GF-D8 (cell line): ENCODE measurements at places on chromosomes 12 and 14.
A peak's percentile ranks its signal among the peaks of the same experiment; 100 is the strongest.

GRCh38 chr14:50521912-50522341, 10.4 kb downstream of the MAP4K5 start:
- DNase-seq, result no peak

DNA sequence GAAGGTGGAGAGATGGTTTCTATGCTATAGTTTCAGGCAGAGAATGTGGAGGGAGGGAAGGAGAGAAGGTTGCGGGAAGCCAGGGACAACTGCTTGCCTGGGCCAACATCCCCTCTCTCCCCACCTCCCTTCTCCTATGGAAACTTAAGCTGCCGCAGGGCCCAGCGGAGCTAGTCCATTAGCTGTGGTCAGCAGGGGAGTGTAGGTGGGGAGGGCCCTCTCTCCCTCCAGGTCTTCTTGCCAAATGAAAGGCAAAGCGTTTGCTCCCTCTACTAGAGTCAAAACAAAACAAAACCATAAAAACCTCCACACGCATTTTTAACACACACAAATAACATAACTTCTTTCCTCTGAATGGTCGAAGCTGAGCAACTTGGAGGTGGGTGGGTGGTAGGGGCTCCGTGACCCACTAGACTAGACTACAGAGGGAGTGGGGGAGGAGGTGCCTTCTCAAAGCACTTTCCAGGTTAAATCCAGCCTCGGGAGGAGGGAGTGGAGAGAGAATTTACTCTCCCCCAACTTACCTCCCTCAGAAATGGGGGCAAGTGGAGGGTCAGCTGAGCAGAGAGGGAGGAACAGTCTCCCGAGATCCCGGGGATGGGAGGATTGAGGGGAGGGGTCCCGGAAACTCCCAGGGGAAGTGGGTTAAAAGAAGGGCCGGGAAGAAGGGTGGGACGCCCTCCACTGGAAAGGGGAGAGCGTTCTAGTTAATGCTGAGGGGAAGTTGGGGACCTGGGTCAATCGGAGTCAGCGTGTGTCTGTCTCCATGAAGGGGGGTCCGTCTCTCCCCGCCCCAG, 4.6 kb upstream of the CACNB3 start:
- no peak for DNase-seq

- no peak for DNase-seq
Measured at GRCh38 chr12:497501-498160, 37.9 kb downstream of the B4GALNT3 start.

DNA sequence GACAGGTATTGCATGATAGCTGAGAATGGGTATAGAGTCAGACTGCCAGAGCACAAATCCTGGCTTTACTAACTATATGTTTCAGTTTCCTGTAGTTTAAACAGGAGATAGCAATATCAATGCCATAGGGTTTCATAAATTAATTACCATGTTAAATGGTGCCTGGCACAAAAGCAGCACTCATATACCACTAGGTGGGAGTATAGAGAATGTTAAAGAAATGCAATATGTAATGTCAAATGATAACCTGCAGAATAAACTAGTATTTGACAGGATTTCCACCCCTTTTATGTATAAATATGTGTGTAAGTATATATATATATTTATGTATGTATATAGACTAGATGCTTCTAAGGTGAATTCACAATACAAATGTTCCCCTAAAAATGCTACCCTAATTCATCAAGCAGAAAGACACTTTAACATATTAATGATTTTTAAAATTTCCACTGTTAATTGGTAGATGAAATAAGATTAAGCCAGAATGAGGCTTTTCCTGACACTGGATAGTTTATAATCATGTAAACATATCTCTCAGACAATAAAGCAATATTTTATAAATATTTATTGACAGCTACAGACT, 8.6 kb downstream of the WDR89 start:
- DNase-seq, result no peak

- no peak for DNase-seq
Measured at GRCh38 chr12:120719072-120719471, 6.6 kb upstream of the ACADS start.

DNA sequence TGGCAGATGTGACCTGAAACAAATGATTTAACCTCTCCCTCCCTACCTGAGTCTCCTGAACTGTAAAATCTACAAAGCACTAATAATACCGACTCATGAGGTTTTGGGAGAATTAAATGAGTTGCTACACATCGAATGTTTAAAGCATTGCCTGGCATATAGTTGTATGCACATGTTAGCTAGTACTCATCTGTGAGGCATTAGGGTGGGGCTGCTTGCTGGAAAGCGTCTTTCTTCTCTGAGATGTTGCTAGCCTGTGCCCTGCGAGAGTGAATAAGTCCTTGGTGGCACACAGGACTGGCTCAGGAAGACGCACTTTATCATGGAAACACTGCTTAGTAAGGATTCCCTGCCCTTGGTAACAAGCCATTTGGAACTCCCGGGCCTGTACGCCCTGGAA, 6.1 kb downstream of the RAPGEF3 start:
- no peak for DNase-seq

DNA sequence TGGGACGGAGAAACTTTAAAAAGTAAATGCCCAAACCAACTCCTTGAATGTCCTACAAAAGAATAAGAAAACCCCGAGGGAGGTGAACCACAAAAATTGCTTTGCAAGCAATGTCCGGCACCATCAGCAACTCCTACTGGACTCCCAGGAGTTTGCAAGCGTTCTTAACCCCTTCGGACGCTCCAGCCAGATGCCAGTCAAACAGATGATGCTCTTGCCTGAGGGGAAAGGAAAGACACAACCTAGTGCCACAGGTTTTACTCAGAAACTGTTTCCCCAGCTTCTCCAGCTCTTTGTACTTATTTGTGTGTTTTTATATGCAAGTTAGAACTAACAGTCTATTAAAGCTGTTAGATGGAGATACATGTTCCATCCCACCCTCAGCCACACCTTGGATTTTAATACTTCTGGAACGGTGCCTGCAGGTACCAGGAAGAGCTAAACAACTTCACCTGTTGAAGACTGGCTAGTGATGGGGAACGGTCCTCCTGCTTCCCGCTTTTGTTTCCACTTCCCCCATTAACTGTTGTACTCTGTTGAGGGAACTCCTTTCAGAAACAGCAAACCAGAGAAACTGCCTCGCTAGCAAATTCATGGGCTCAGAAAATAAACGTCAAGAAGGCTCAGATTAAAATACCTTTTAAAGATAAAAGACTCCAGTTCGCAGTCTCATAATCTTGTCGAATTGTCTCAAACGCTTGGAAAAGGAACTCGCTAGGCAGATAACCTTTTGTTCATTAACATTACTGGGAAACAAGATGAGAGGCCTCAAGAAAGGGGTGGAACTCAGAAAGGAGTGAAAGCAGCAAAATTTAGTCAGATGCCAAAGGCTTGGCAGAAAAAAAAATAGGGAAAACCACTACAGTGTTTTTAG, 1.1 kb upstream of the FERMT2 start:
- no peak for DNase-seq

GRCh38 chr12:126905752-126906151, 1361.2 kb upstream of the TMEM132C start:
- DNase-seq, result no peak

- no peak for DNase-seq
Measured at GRCh38 chr12:131620946-131621681, 89.8 kb upstream of the SFSWAP start.

DNA sequence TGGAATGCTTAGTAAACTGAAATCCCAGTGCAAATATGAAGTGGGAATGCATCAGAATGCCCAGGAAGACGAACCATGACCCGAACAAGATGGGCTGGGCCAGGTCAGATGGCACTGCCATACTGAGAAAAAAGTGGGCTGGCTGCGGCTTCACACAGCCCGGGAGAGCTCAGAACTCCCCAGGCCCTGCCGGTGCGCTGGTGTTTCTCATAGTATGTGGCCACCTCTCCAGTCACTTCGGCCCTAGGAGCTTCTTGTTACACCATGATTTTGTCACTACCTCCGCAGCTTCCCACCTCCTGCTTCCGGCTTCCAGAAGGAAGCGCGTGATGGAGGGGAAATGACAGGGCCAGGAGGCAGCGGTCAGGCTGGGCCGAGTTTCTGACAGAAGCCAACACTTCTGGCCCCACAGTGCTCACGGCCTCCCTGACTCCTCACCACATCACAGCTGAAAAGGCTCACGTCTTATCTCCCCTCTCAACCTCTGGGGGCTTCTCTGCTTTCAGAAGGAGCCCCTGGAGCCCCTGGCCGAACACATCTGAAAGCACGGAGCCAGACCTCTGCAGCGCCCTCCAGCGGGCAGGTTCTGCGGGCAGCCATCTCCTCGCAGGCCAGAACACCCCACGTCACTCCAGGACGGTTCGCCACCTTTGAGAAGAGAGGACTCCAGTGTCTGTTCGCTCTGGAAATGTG, 30.7 kb downstream of the DAD1 start:
- no peak for DNase-seq

DNA sequence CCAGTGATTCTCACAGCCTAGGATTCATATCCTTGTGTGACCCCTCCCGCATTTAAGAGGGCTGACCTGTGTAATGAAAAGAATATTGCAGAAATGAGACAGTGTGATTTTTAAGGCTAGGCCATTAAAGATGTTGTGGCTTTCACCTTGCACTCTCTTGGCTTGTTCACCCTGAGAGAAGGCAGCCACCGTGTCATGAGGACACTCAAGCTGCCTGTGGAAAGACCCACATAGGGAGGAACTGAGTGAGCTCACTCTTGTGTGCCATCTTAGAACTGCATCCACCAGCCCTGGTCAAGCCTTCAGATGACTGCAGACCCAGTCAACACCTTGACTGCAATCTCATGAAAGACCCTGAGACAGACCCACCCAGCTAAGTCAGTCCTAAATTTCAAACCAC, 46.3 kb upstream of the TMPO start:
- DNase-seq, result no peak

DNA sequence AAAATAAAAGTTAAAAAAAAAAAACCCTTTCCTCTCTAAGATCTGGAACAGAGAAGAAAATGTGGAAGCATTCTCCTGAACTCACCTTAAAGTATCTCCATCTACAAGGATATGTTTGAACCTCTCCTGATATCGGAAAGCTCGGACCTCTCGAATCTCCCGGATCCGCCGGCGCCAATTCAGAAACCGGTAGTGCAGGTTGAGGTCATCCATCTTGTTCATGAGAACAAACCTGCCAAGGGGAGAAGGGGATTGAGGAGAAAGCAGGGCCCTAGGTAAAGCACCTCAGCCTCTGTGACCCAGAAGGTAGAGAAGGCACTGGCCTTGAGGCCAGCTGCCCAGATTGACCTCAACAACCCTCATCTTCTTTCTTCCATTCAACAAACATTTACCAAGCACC, 2.2 kb downstream of the SPRYD3 start:
- DNase-seq, result no peak

DNA sequence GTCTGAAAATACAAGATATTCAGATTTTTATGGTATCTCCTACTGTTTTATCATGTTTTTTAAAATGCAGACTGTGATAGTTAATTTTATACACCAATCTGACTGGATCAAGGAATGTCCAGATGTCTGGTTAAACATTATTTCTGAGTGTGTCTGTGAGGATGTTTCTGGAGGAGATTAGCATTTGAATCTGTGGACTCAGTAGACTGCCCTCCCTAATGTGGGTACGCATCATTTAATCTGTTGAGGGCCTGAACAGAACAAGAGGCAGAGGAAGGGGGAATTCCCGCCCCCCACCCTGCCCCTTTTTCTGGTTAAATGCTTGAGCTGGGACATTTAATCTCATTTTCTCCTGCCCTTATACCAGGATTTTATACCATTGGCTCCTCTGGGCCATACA, 72.1 kb downstream of the AVPR1A start:
- DNase-seq, result no peak

DNA sequence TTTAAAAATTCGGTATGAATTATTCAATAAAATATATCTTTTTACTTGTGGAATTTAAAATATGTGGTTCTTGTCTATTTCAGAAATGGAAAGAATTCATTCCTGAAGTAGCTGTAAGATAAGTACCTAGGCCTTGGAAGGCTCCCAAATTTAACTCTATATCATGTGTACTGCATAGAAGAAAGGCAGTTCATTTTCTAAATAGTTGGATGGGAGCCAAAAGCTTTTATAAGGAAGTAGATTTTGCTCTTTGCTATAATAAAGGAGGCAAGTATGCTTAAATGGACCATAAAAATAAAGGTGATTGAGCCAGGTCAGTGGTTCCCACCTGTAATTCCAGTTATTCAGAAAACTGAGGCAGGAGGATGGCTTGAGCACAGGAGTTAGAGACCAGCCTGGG, 187.5 kb downstream of the ATXN7L3B start:
- DNase-seq, result no peak

GRCh38 chr12:121628536-121628935, 2.2 kb downstream of the ORAI1 start:
- DNase-seq, result no peak

- no peak for DNase-seq
Measured at GRCh38 chr12:12975322-12976077, 23.5 kb upstream of the GPRC5D start.

DNA sequence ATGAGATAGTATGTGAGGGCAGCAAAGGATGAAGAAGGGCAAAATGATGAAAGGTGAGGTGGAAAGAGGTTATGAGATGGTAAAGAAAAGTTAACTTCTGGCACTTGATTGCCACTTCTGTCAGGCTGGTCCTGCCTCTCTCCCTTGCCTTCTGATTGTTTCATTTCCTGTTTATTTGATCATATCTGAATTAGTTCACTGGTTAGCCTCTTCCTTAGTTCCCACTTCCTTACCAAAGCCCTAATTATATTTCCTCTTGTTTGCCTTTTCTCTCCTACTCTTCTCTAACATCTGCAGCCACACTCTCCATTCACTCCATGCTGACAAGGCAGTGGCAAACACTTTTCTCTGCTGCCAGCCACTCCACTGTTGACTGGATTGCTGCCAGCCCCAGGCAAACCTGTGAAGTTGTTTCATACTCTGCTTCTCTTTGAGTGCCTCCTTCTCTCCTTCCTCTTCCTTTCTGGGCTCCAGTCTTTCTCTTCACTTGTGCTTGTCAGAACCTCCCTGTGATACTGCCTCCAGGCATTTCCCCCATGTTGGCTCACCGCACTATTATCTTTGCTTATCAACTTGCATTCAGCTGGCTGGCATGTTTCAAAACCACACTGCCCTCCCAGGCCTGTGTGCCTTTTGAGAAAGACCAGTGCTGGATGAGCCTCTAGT, 8.1 kb downstream of the PNP start:
- peak; percentile 98 for DNase-seq

GRCh38 chr12:63206494-63206893, 55.5 kb upstream of the AVPR1A start:
- DNase-seq, result no peak

DNA sequence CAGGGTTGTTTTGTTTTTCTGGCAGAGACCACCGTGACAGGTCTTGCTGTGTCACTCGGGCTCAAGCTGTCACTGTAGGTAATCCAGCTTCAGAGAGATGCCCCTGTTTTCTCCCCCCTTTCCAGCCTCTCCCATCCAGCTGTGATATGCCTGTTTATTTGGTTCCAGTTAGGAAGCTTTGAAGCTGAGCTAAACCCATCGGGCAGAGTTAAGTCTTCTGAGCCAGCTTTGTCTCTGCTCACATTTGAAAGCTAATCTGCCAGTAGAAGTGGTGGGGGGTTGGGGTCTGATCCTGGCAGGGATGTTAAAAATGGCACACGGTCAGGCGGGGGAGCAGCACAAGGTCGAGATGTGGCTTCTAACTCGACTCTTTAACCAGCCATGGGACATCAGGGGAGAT, 130.0 kb downstream of the TSPAN9 start:
- DNase-seq, result no peak

- DNase-seq, result no peak
Measured at GRCh38 chr12:26195641-26196420, 458 bp downstream of the SSPN start.
